ENCODE measurements at places on chromosomes 5 and 9. TPM values are rescaled to one million over a fixed set of nuclear protein-coding genes. Genes with fewer than 3 reads are reported as not detected.

The DDX4 gene
- not detected for total RNA-seq

The CCDC152 gene
- not detected for total RNA-seq

The TXNDC8 gene
- total RNA-seq, result not detected

The SCGB3A1 gene
- total RNA-seq, result not detected

The FAM221B gene
- not detected for total RNA-seq
